Foreskin keratinocyte (primary cell): ENCODE measurements at places on chromosomes 6 and 20. TPM values are rescaled to one million over a fixed set of nuclear protein-coding genes. Genes with fewer than 3 reads are reported as not detected.
A peak's percentile ranks its signal among the peaks of the same experiment; 100 is the strongest.

GRCh38 chr6:82741996-82742385 is 323.6 kb downstream of the UBE3D start:
- no peak for DNase-seq

EBF4 gene
- polyA plus RNA-seq: 0.12 and 0.22 TPM in 2 replicates

SEMG2 gene
- not detected in 2 replicates for polyA plus RNA-seq

GRCh38 chr6:36656441-36656840 is 22.1 kb upstream of the CDKN1A start:
- peak; percentile 18 for DNase-seq

- peak; percentile 94 for DNase-seq
Measured at GRCh38 chr20:16528078-16528477, 45.2 kb downstream of the KIF16B start.

GRCh38 chr6:82693094-82693493 is 329.5 kb downstream of the TPBG start:
- DNase-seq: no peak

GPX5 gene
- polyA plus RNA-seq: not detected in 2 replicates

- no peak for DNase-seq
Measured at GRCh38 chr20:16709017-16709416, 20.8 kb upstream of the SNRPB2 start.
